T-helper 17 cell (primary cell): ENCODE measurements at places on chromosomes 2 and 18.

GRCh38 chr2:182816866-182817265, 49.6 kb downstream of the FRZB start:
- H3K4me3 ChIP-seq = no peak overlapping the region
- DNase-seq = no peak
- H3K27ac ChIP-seq = no peak overlapping the region
- no peaks in the 10 kb centered on the region for H3K4me1 ChIP-seq
- H3K36me3 ChIP-seq = no peaks in the 10 kb centered on the region

- no peak for DNase-seq
- H3K4me3 ChIP-seq = no peak overlapping the region
- no peaks in the 10 kb centered on the region for H3K27me3 ChIP-seq
These were observed 47.0 kb downstream of the STAT4 start for GRCh38 chr2:191103774-191104173.

DNA sequence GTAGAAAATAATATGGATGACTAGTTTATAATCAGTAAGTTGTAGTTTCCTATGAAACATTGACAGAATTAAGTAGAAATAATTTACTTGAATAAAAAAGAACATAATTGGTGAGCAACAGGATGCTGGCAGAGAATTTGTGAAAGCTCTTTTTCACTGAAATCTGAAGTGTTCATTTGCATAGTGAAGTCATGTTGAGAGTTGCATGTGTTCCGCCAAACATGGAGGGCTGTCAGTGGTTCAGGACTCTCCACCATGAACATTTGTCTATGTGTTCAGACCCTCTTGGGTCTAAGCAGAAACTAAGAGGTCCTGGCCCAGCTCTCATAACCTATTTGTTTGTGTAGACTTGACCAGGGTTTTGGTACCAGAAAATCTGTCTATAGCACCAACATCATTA, 182.5 kb upstream of the LINC00305 start:
- no peaks in the 10 kb centered on the region for H3K36me3 ChIP-seq
- no peaks in the 10 kb centered on the region for H3K4me1 ChIP-seq
- no peaks in the 10 kb centered on the region for H3K27me3 ChIP-seq

DNA sequence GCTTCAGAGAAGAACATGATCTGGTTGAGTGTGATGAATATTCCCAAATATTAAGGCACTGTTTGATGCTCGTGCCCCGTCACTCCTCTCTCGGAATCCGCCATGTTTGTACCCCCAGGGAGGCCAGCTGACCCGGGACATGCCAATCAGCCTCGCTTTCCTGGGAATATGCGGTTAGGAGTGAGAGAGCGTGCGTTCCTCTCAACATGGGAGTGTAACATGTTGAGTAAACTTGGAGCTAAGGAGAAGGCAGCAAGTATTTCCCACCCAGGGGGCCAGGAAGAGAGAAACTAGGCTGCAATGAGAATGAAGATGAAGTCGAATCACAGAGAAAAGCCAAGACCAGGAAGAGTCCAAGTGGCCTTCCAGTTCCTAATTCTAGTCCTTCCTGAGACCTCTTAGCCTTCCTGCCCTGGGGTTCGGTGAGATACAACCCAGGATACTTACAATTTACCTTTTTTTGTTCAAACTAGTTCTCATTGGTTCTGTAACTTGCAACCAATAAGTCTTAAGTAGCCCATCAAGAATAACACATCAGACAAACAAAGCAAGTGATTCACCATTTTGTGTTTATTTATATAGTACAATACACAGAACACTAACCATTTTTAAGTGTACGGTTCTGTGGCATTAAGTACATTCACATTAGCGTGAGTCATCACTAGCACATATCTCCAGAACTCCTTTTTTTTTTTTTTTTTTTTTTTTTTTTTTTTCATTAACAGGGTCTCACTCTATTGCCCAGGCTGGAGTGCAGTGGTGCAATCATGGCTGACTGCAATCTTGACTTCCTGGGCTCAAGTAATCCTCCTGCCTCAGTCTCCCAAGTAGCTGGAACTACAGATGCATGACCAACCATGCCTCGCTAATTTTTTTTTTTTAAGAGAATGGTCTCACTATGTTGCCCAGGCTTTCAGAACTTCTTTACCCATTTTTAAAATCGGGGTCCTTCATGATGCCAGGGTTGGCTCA, 36.4 kb upstream of the SLC1A4 start:
- H3K27ac ChIP-seq = no peak overlapping the region
- no peak for DNase-seq
- H3K4me1 ChIP-seq = peaks cover 1% of the 10 kb centered on the region
- no peaks in the 10 kb centered on the region for H3K27me3 ChIP-seq
- no peak overlapping the region for H3K4me3 ChIP-seq
- H3K36me3 ChIP-seq = no peaks in the 10 kb centered on the region

DNA sequence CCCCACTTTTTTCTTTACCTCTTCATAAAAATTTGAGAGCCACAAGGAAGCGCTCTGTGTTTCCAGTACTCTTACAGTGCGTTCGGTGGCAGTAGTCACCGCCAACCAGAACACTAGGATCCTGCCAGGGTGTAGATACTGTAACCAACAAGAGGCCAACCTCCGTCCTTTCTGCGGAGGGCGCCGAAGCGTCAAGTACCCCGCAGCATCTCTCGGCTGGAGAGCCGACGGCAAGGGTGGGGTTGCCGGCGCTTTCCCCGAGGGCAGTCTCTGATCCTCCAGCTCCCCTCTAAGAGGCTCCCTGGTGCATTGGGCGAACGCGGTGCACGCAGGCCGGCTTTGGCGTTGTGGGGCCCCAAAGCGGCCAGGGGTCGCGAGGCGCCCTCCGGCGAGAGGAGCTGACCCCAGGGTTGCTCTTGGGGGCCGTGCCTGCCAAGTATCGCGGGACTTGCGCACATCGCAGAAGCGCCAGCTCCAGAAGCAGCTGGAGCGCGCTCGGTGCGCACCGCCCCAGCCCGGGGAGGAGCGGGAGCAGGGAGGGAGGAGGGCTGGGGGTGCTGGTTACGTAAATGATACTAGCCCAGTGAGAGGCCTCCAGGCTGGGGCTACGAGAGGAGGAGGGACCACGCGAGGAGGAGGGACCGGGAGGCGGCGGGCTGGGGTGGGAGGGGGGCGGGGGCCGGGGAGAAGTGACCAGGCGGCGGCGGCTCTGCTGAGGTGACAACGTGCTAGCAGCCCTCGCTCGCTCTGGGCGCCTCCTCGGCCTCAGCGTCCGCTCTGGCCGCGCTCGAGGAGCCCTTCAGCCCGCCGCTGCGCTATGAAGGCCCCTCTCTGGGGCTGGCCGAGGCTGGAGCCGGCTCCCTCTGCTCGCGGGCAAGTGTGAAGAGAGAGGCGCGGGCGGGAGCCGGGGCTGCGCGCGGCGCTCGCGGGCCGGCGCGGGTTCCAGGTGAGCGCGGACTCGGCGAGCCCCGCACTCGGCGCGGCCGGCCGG, at the start of gene GALNT13:
Gene GALNT13 (plus strand): TSS at position 692 of the 991 bp plus-strand sequence.
- peaks cover 4% of the 10 kb centered on the region for H3K36me3 ChIP-seq
- H3K27ac ChIP-seq = no peak within 1 kb of the TSS
- H3K4me1 ChIP-seq = no peaks in the 10 kb centered on the region
- DNase-seq = no peak
- H3K4me3 ChIP-seq = no peak within 1 kb of the TSS

- H3K4me3 ChIP-seq = no peak overlapping the region
- no peak for DNase-seq
- H3K27me3 ChIP-seq = peaks cover 40% of the 10 kb centered on the region
- H3K4me1 ChIP-seq = no peaks in the 10 kb centered on the region
- no peak overlapping the region for H3K27ac ChIP-seq
These were observed 44.1 kb upstream of the IGFBP2 start for GRCh38 chr2:216588861-216589710.

DNA sequence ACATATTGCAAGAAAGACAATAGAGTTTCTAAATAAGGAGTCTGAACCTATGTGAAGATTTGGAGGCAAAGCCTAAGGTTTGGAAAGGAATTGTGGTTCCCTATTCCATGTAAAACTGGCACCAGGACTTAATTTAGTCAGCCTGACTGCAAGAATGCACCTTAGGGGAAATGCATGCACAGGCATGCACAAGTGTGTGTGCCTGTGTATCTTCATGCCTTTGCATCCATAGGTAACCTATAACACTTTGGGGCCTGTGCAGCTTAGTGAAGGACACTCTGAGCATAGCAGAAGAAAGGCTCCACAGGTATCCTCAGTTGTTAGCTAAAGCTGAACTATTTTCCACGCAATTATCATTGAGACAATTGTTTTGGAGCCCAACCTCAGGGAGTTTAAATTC, 73.4 kb downstream of the RPRM start:
- DNase-seq = no peak
- no peaks in the 10 kb centered on the region for H3K4me1 ChIP-seq
- no peaks in the 10 kb centered on the region for H3K27me3 ChIP-seq
- no peak overlapping the region for H3K4me3 ChIP-seq
- H3K27ac ChIP-seq = no peak overlapping the region
- no peaks in the 10 kb centered on the region for H3K36me3 ChIP-seq

- H3K4me3 ChIP-seq = no peak overlapping the region
- H3K4me1 ChIP-seq = peaks cover 3% of the 10 kb centered on the region
- peaks cover 2% of the 10 kb centered on the region for H3K36me3 ChIP-seq
These were observed 247.0 kb downstream of the TMX3 start for GRCh38 chr18:68467957-68468356.

GRCh38 chr18:570256-570655, 9.9 kb upstream of the CETN1 start:
- H3K27ac ChIP-seq = no peak overlapping the region
- no peak overlapping the region for H3K4me3 ChIP-seq
- no peaks in the 10 kb centered on the region for H3K4me1 ChIP-seq

GRCh38 chr2:139918982-139919381, 1138.8 kb upstream of the NXPH2 start:
- H3K27me3 ChIP-seq = no peaks in the 10 kb centered on the region
- DNase-seq = no peak
- no peaks in the 10 kb centered on the region for H3K36me3 ChIP-seq
- H3K27ac ChIP-seq = no peak overlapping the region
